Naive thymus-derived CD8-positive, alpha-beta T cell (primary cell): ENCODE measurements at places on chromosomes 16 and 17. TPM values are rescaled to one million over a fixed set of nuclear protein-coding genes. Genes with fewer than 3 reads are reported as not detected.

Gene EFNB3
- total RNA-seq: not detected

Gene AOC2
- total RNA-seq: 4.2 TPM

Gene MYO1C
- total RNA-seq: 15.4 TPM

DNA sequence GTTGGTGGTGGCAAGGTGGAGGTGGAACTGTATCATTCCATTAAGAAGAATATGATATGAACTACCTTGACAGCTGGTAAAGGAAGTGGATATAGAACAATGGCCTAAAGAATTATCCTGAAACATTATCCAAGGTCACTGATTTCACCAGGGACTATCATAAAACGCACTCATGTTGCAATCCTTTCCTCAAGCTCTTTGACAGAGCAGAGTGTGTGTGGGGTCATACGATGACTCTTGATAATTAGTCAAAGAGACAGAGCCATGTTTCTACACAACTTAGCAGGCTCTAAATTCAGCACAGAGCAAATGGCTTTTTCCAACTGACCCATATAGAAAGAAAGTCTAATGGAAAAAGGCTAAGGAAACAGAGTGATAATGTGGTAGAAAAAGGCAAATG, 126.4 kb upstream of the ANKFN1 start:
- DNase-seq: no peak

Gene ABCA9
- total RNA-seq: 0.08 TPM

DNA sequence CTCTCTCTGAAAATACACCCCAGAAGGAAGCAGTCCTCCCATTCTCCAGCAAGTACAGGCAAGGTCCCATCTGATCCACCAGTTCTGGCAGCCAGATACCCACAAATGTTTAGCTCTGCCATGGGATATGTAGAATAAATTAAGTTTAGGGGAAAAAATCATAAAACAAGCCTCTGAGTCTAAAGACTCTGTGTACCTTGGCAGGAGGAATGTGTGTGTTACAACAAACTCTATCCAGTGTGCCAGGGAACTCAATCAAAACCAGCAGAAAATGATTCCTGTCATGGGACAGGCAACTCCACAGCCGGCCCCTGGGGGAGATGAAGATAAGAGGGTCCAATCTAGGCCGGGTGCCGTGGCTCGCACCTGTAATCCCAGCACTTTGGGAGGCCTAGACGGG, 73.4 kb downstream of the MRM3 start:
- DNase-seq: no peak

GRCh38 chr17:73423806-73424205, 112.0 kb upstream of the CDC42EP4 start:
- DNase-seq: no peak

DNA sequence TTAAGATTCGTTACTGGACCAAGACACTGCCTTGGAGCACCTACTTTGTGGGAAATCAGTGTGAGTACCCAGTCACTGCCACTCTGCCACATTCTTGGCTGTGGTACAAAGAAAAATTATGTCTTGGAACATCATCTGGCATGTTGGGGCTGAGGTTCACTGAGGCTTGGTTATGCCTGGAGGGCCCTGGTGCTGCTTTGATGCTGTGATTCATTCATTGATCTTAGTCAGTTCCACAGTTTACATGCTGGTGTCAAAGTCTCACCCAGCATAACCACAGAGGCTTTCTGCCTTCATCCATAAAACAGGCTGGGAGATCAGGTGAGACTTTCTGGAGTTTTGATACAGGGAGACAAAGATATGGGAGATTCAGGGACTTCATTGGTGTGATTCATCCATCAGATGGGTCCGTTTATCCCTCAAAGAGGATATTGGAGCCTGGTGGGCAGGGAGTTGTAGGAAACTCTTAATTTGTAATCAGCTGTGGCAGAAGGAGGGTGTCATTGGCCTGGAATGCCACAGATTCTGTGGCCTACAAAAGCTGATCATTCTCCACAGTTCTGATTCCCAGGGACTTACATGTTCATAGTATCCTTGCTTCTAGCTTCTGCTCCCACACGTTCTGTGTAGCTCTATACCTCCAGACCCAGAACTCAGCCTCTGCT, 322.5 kb downstream of the PMP22 start:
- DNase-seq: no peak

DNA sequence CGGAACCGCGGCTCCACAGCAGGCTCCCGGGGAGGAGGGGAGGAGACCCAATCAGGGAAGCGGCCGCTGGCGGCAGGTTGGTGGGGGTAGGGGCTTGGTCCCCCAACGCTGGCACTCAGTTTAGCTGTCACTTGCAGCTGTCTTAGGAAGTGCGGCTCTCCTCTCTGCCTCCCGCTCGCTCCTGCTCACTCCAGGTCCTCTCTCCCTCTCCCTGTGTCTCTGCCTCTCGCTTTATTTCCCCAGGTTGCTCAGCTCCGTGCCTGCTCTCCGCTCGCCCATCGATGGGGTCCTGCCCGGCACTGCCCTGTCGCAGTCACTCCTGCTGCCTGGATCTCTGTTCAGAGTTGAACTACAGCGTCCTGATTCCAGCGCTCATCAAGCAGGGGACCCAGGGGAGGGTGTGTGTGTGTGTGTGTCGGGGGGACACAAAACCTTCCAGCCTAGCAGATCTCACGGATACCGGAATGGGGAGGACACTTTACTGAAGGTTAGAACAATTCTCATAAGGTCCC, 145.6 kb downstream of the ENGASE start:
- no peak for DNase-seq

GRCh38 chr17:61479493-61480413, 27.5 kb downstream of the TBX4 start:
- no peak for DNase-seq

Gene SULT1A4
- total RNA-seq: 1.8 TPM

Gene CARD14
- total RNA-seq: not detected

Gene MYO15B
- 418 TPM for total RNA-seq

DNA sequence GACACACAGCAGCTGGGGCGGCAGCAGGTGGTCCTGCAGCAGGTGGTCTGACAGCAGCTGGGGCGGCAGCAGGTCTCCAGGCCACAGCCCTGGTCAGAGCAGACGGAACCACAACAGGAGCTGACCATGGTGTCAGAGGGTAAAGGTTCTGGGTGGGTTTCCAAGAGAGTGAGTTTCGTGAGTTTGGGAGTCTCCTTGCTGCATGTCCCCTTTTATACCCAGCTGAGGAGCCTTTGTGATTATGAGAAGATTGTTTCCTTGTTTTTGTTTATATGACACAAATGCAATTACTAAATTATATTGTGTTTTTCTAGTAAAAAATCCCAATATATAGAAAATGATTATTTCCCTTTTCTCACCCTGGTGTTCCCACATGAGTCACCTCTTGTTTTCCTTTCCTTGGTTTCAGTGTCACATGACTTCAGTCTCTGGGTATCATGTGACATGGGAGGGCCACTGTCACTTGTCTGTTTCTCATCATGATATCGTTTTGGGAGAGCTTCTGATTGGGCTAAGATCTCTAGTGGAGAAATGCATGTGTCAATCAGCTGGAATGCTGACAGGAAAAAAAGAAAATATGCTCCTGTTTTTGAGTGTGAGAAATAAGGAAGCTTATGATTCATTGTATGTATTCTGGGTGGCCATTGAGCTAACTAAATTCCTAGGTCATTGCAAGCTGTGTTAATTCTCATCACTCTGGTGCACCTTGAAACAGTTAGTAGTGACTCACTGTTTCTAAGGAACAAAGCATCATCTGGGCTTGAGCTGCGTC, at the start of gene KRTAP4-6:
Gene KRTAP4-6, minus strand, starts transcription at position 185 of the 772 bp plus-strand sequence. Its CDS starts 57 bp downstream, at position 128.
- DNase-seq: no peak

DNA sequence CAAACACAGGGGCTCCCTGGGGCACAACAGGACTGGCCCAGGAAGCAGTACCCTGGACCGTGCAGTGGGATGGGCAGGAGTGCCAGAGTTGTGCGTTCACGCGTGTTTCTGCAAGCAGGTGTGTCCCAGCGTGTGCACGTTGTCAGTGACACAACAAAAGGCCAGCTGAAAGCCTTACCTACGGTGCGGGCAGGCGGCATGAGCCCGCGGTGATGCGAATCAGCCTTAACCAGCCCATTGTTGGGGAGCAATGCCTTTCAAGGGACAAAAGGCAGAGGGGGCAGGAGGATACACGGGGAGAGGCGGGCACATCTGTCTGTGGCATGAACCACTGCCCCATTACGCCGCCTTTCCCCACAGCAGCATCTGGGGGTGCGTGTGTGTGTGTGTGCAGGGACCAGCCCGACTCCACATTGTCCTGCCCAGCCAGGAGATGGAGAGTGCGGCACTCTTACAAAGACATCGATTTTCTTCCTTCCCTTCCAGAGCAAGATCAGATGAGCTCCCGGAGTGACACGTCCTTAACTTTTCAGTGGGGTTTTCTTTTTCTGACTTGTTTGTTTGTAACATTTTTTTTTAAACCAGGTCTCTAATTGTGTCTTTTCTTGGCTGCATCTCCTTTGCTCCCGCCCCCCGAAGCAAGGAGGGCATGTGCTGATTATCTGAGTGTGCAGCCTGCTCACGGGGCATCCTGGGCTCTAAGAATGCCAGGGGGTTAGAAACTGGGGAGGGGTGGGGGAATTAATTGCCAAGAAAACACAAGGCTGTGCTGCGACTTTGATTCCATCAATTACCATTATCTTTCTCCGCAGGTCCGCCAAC, 158.1 kb downstream of the ZNF423 start:
- DNase-seq: no peak

Gene CDRT15
- total RNA-seq: not detected

DNA sequence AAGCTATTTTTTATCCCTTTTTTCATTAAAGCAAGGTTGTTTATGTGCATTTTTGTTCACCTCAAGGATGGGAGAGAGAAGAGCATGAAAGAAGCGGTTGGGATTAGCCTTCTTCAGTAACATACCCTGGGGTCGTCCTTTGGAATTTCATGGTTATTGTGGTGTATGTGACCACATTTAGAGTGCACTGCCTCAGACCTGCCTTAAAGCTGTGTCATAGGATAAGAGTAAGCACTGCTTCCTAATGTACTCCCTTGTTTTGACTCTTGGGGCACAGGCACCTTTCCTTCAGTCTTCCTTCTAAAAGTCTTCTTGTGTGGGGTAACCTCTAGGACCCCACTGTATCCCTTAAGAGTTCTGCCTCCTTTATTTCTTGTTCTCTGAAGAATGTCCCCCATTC, 28.9 kb downstream of the TNRC6A start:
- no peak for DNase-seq

Gene ABCA5
- total RNA-seq: 40.0 TPM

GRCh38 chr17:77125432-77125901, 15.3 kb upstream of the SEC14L1 start:
- no peak for DNase-seq

Gene TBC1D3E
- not detected for total RNA-seq

DNA sequence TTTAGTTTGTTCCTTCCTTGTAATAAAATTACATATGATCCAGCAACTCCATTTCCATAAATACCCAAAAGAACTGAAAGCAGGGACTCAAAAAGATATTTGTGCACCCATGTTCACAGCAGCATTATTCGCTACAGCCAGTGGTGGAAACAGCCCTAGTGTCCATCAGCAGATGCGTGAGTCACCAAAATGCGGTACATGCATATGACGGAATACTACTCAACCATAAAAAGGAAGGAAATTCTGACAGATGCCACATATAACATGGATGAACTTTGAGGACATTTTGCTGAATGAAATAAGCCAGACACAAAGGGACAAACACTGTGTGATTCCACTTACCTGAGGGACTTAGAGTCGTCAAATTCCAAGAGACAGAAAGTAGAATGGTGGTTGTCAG, 9.1 kb upstream of the SLC47A2 start:
- no peak for DNase-seq

Gene NUDT16L1
- total RNA-seq: 59.3 TPM
